NCI-H1694 treated with DMSO at 0.1 percent for 48 hours (cell line): ENCODE measurements at places on chromosomes 12 and 14.

DNA sequence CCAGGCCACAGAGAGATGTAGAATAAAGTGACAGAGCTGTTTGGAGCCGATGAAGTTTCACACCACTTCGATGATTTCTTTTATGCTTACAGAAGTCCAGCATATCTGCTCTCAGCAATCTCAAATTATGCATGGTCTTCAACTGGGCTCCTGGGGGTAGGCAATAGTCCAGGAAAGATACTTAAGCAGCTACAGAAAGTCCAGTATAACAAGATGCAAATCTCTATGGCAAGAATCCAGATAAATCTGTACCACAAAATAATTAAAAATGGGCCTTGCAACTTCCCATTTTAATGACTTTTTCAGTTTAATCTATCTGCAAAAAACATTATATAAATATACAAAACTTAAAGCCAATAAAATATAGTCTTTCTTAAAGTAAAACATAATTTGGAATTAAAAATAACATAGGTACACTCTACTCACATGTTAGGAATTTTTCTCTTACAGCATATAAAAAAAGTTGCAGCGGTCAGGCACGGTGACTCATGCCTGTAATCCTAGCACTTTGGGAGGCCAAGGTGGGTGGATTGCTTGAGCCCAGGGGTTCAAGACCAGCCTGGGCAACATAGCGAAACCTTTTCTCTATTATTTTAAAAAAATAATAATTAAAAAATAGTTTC, 20.5 kb upstream of the RAD51AP1 start:
- DNase-seq, result no peak

- peak; percentile 87 for DNase-seq
These were observed 227.3 kb downstream of the KTN1 start for GRCh38 chr14:55807053-55807880.

DNA sequence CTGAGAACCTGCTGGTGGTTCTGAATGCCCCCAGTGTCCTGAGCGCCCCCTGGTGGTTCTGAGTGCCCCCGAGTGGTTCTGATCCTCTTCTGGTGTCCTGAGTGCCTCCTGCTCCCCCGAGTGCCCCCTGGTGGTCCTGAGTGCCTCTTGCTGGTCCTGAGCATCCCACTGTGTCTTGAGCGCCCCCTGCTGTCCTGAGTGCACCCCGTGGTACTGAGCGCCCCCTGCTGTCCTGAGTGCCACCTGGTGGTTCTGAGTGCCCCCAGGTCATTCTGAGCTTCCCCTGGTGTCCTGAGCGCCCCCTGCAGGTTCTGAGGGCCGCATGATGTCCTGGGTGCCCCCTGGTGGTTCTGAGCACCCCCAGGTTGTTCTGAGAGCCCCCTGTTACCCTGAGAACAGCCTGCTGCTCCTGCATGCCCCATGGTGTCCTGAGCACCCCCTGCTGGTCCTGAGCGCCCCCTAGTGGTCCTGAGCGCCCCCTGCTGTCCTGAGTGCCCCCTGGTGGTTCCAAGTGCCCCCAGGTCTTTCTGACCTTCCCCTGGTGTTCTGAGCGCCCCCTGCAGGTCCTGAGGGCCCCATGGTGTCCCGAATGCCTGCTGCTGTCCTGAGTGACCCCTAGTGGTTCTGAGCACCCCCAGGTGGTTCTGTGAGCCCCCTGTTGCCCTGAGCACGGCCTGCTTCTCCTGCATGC, 1165.4 kb downstream of the TMEM121 start:
- no peak for DNase-seq

- no peak for DNase-seq
These were observed 66.6 kb downstream of the GRIP1 start for GRCh38 chr12:66612090-66612775.

- no peak for DNase-seq
These were observed 15.4 kb downstream of the HSP90AA1 start for GRCh38 chr14:102071283-102071998.
